ENCODE measurements at places on chromosomes 1 and 21.

- no peak for DNase-seq
Measured at GRCh38 chr1:185480545-185480944, 163.5 kb upstream of the IVNS1ABP start.

DNA sequence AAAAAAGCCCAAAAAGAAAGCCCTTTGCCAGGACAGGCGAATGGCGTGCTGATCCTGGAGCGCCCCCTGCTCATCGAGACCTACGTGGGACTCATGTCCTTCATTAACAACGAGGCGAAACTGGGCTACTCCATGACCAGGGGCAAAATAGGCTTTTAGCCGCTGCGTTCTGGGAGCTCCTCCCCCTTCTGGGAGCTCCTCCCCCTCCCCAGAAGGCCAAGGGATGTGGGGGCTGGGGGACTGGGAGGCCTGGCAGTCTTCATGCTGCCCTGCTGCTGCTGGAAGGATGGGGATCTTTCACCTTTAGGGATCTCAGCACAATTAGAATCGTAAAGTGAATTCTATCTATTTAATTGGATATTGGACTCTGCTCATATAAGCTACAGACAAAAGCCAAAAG lies 3.6 kb downstream of the TPRG1L start:
- DNase-seq, result no peak

- DNase-seq, result no peak
Measured at GRCh38 chr1:50526431-50526830, 103.2 kb upstream of the DMRTA2 start.

DNA sequence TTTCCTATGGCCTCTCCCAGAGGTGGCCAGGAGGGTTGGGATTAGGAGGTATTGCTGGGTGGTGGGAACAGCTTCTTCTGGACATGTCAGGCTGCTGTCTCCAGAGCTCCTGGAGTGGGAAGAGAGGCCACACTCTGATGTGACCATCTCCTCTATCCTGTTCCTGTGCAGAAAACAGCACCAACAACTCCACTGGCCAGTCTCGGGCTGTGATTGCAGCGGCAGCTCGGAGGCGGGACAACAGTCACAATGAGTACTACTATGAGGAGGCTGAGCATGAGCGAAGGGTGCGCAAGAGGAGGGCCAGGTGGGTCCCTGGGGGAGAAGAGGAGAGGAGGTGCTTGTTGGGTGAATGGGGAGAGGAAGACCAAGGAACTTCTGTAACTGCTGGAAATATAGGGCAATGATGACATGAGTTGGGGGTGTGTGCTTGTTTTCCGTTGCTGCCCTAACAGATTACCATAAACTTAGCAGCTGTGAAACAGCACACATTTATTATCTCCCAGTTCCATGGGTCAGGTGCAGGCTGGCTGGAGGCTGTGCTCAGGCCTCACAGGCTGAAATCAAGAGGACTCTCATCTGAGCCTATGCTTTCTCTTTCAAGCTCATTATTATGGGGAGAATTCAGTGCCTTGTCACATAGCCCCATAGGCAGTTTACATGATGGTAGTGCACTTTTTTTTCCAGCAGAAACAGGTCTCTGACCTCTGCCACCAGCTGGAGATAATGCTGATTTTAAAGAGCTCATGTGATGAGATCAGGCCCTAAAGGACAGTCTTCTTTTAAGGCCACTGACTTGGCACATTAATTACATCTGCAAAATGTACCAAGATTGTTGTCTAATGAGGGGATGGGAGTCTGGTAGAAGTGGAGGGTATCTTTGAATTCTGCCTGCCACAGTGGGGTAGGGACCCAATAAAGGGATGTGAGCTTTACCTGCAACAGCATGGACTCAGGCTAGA lies 20.8 kb downstream of the VANGL2 start:
- DNase-seq, result no peak

DNA sequence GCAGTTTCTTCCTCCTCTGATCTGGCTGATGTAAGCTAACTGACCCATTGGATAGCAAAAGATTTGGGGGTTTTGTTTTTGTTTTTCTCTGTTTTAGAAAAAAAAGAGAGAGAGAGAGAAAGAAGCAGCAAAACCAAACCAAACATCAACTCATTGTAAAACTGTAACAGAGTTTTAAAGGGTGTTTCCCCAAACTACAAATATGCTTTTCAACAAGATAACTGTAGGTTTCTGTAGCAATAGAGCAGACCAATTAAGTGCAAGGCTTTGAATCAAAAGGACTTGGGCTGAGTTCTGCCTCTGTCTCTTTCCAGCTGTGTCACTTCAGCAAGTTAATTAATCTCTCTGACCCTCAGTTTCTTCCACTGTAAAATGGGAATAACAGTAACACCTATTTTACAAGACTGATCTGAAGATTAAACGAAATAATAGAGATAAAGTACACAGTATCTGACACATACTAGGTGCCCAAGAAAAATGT lies 44.5 kb downstream of the RRAGC start:
- DNase-seq, result no peak

- DNase-seq, result no peak
Measured at GRCh38 chr1:13941315-13941714, 241.3 kb downstream of the PRDM2 start.

DNA sequence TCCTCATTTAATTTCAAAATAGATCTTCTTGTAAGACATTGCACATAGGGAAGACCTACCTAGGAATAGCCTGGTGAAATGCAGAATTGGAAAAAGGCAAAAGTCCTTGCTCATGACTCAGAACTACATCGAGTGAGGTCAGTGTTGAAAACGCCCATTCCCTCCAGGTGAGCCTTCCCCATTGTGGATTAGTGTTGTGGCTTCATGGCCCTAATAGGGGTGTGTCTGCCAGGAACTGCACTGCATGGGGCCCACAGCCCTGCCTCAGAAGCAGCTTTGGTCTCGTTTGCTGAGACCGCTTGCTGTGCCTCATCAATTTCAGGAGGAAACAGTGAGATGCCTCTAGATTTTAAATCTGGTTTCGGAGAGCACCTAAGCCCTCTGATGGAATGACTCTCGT lies 17.0 kb downstream of the TFF3 start:
- no peak for DNase-seq

- no peak for DNase-seq
Measured at GRCh38 chr1:157137408-157138219, 581 bp downstream of the ETV3 start.

DNA sequence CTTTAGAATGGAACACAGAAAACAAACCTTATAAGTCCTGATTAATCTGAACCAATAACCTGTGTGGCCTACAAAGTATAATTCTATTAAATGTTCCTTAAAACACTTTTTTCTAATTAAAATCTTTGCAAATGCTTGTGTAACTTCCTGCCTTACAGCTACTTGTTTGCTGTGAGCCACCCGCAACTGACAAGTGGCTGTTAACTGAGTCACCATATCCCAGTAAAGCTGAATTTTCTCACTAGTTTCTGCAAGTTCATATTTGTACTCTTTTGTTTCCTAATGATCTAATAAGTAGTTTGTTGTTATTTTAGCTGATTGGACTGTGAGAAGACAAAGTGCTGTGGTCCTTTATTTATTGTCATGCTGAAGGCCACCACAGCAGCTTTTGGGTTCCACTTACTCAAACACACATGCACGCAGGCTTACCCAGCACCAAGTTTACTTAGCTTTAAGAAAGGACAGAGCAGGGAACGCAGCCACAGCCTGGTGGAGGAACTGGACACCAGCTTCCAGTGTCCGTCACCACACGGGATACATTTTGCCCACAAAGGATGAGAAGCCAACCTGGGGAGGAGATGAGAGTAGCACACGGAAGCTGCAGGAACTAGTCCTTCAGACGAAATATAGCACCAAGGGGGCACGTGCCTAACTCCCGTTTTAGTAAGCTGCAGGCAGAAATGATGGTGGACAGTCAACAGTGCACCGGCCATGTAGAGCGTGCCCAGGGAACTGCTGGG lies 47.8 kb downstream of the LCA5L start:
- no peak for DNase-seq

DNA sequence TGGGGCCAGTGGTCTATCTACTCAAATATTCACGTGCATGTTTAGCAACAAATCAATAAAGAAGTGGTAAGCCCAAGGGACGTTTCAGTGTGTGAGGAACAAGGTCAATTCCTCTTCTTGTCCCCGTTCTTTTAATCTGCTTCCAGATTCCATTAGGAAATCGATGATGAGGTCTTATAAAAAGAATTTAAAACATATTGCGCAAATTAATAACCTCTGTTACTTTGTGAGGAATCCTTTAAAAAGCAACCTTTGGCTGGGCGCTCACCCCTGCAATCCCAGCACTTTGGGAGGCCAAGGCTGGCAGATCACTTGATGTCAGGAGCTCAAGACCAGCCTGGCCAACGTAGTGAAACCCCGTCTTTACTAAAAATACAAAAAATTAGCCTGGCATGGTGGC lies 113.0 kb upstream of the TMPRSS2 start:
- no peak for DNase-seq

GRCh38 chr1:24566236-24566867 lies 10.5 kb downstream of the NCMAP start:
- DNase-seq, result no peak

GRCh38 chr1:217435204-217435603 lies 195.7 kb downstream of the GPATCH2 start:
- no peak for DNase-seq

GRCh38 chr1:244460197-244460596 lies 876 bp upstream of the CATSPERE start:
- DNase-seq, result no peak

GRCh38 chr21:34604556-34604955 lies 10.4 kb downstream of the RCAN1 start:
- DNase-seq, result no peak

DNA sequence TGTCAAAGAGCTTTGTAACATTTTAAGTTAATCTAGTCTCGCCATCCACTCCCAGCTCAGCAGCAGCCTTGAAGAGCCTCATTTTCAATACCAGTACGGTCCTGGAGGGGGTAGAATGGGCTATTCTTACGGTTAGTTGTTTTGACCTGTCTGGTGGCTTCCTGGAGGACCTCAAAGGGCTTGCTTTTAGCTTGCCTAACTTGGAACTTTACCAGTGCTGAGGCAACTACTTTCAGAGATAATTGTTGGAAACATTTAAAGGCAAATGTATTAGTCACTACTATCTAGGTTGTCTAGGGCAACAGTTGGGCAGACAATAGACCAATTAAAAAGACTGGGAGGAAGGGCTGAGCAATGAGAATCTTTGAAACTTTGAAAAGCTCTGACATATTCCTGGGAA lies 56.0 kb downstream of the TTLL7 start:
- DNase-seq, result no peak
